ENCODE measurements at places on chromosomes 12 and 14.

DNA sequence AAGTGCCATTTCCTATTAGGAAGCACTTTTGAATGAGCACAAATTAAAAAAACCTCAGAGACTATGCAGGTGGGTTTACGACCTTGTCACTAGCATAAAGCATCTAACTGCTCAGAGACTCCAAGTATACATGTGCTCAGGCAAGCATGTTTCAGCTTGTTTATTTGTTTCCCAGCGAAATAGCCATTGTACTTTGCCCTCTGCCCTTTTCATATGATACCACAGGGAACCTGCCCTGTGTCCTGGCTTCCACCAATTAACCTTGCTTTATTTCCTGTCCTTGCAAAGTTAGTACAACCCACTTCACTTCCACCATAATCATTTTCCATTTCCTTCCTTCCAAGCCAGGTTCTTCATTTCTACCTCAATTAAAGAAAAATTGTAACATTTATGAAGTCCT lies 194.9 kb downstream of the DUSP6 start:
- H3K36me3 ChIP-seq = no peaks in the 10 kb centered on the region
- DNase-seq = no peak
- no peaks in the 10 kb centered on the region for H3K27me3 ChIP-seq
- H3K4me3 ChIP-seq = no peak overlapping the region
- no peak overlapping the region for H3K27ac ChIP-seq
- H3K4me1 ChIP-seq = peaks cover 5% of the 10 kb centered on the region

GRCh38 chr14:105030194-105030593 lies 9.3 kb upstream of the CDCA4 start:
- H3K27me3 ChIP-seq = no peaks in the 10 kb centered on the region
- DNase-seq = no peak
- H3K27ac ChIP-seq = no peak overlapping the region

DNA sequence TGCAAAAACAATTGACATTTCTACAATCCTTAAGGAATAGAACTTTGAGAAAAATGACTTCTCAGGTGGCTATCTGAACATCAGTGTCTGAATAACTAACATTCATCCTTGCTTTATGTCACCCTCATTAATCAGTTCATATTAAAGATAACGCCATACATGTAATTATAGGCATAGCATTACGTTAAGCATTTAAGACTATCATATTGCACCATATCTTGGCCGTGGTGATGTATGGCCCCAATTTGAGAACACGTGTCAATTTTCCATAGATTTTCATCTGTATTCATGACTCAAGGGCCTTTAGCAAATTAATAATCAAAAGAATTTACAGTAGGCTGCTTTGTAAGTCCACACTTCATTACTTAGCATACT lies 81.6 kb downstream of the SPTSSA start:
- no peak overlapping the region for H3K4me3 ChIP-seq
- H3K27me3 ChIP-seq = no peaks in the 10 kb centered on the region
- H3K36me3 ChIP-seq = no peaks in the 10 kb centered on the region
- DNase-seq = no peak

- H3K27me3 ChIP-seq = no peaks in the 10 kb centered on the region
- no peak overlapping the region for H3K27ac ChIP-seq
- H3K4me3 ChIP-seq = no peak overlapping the region
- H3K4me1 ChIP-seq = peaks cover 27% of the 10 kb centered on the region
Observed at GRCh38 chr12:54356951-54357356, 7.3 kb downstream of the GPR84 start.

DNA sequence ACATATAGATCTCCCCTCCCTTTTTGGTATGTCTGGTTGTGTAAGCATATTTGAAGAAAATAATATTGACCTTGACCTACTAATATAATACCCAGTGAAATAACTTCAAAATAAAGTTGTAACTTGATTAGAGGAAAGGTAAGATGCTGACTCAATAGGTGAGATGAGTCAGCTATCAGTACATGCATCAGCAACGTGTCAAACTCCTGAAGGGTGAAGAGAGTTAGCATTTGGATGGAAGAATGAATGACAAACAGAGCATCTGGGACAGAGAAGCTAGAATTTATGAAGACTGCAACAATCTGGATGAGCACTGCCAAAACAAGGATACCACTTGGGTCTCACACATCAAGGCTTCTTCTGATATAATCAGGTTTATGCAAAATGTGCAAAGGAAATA lies 74.9 kb downstream of the PPP2R5E start:
- H3K27ac ChIP-seq = no peak overlapping the region
- DNase-seq = no peak
- H3K4me3 ChIP-seq = no peak overlapping the region
- no peaks in the 10 kb centered on the region for H3K27me3 ChIP-seq
- H3K36me3 ChIP-seq = no peaks in the 10 kb centered on the region

GRCh38 chr14:75268633-75269550 lies 9.7 kb upstream of the FOS start:
- H3K4me1 ChIP-seq = peaks cover 8% of the 10 kb centered on the region
- no peaks in the 10 kb centered on the region for H3K36me3 ChIP-seq
- DNase-seq = no peak
- no peaks in the 10 kb centered on the region for H3K27me3 ChIP-seq
- H3K4me3 ChIP-seq = no peak overlapping the region

- no peaks in the 10 kb centered on the region for H3K27me3 ChIP-seq
- no peak overlapping the region for H3K27ac ChIP-seq
- no peaks in the 10 kb centered on the region for H3K4me1 ChIP-seq
- no peak overlapping the region for H3K4me3 ChIP-seq
- DNase-seq = no peak
Observed at GRCh38 chr12:127957001-127957660, 309.8 kb upstream of the TMEM132C start.

DNA sequence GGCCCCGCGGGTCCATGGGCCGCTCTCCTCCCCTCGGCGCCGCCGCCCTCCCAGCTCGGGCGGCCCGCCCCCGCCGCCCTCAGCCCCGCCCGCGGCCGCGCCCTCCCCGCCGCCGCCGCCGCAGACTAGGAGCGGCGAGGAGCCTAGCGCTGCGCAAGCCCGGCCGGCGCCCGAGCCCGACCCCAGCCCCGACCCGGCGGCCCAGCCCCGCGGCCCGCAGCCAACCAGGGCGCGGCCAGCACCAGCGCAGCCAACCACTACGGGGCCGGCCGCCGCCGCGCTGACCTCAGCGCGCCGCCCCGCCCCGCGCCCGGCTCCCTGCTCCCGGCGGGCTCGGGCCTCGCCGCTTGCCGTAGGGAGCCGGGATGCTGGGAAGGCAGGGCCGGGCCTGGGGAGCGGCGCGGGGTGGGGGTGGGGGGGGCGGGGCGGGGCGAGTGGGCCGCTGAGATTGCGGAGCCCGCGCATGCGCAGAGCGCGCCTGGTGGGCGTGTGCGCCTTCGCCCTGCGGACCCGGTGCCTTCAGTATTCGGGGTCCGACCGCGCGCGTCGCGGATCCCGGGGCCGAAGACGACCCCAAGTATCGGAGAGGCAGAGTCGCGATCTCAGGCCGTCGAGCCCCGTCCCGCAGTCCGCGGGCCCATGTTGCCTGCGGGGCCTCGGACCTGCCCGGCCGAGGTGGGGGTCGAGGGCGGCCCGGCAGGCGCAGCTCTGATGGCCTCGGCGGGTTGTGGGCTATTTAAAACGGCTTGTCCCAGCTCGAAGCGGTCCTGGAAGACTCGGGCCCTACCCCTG lies at the start of gene CDC42BPB:
TSS of gene CDC42BPB (minus strand) at position 178 of the 792 bp plus-strand sequence. CDS start 376 bp downstream, outside the sequence.
- peaks cover 10% of the 10 kb centered on the region for H3K4me1 ChIP-seq
- peak within 1 kb of the TSS; percentile 99 for H3K27ac ChIP-seq
- peak within 1 kb of the TSS; percentile 88 for H3K4me3 ChIP-seq
- peak; percentile 91 for DNase-seq
- H3K27me3 ChIP-seq = no peaks in the 10 kb centered on the region

DNA sequence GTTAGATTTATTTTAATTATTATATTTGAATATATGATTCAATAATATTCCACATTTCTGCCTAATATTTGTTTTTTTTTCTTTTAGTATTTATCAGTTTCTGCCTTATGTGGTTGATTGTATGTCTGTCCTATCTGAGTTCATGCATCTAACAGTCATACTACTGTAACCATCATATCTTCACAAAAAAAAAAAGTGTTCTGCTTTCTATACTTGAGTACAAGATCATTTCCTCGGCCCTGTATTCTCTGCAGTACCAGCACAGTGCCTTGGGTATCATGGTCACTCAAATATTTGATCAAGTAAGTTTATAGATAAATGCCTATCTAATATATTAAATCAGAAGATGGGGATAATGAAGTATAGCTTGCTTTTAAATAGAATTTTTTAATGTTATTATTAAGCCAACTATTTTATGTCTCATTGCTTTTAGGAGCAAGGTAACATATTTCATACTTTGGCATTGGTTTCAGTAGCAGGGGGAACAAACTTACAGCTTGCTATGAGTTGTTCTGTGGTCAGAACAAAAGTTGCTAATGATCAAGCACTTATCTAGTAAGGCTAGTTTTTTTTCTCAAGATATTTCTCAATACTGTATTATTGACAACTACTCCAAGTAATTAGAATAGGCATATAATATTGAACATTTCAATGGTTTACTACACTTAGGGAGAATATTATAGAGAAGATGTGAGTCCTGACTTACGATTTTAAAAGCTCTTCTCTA lies 290.5 kb upstream of the FBXO33 start:
- no peak overlapping the region for H3K27ac ChIP-seq
- H3K4me3 ChIP-seq = no peak overlapping the region
- no peaks in the 10 kb centered on the region for H3K4me1 ChIP-seq
- no peak for DNase-seq
- H3K36me3 ChIP-seq = no peaks in the 10 kb centered on the region
- H3K27me3 ChIP-seq = no peaks in the 10 kb centered on the region

DNA sequence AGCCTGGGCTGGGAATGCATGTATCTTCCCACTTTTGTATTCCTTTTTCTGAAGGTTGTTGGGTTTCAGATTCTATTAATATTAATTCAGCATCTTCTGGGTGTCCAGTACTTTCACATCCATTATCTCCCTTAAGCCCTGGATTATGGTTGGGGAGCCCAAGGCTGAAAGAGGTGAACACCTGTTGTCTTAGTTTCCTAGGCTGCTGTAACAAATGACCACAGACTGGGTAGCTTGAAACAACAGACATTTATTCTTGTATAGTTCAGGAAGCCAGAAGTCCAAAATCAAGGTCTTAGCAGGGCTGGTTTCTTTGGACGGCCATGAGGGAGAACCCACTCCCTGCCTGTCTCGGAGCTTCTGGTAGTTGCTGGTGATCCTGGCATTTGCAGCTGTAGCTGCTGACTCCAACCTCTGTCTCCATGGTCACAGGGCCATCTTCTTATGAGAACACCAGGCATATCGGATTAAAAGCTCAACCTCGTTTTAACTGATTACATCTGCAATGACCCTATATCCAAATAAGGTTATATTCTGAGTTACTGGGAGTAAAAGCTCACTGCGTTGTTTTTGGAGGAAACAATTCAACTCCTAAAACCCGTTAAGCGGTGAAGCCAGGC lies 68.2 kb upstream of the CLMN start:
- H3K4me1 ChIP-seq = peaks cover 14% of the 10 kb centered on the region
- peak overlapping the region; percentile 98 for H3K27ac ChIP-seq
- H3K36me3 ChIP-seq = no peaks in the 10 kb centered on the region
- DNase-seq = no peak
- H3K4me3 ChIP-seq = no peak overlapping the region

DNA sequence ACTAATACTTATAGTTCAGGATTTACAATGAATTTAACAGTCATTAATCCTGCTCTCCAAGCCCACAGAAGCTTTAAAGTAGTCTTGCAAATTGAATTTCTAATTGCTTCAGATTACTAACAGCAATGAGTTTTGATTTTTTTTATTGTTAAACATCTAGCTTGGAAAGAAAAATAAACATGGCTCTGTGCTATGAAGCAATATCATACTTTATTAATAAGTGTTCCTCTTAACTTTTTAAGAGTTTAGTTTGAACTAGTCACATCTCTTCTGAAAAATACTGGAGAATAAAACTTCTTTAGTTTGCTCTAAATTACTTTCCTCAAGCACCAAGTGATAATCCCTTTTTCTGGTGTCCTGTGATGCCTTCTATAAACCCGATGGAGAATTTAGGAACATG lies 250.2 kb downstream of the TRHDE start:
- no peak overlapping the region for H3K27ac ChIP-seq
- no peaks in the 10 kb centered on the region for H3K36me3 ChIP-seq

GRCh38 chr14:40417777-40418401 lies 985.7 kb upstream of the FBXO33 start:
- no peak overlapping the region for H3K27ac ChIP-seq
- H3K36me3 ChIP-seq = no peaks in the 10 kb centered on the region
- H3K27me3 ChIP-seq = no peaks in the 10 kb centered on the region
- H3K4me3 ChIP-seq = peak overlapping the region; percentile 31

DNA sequence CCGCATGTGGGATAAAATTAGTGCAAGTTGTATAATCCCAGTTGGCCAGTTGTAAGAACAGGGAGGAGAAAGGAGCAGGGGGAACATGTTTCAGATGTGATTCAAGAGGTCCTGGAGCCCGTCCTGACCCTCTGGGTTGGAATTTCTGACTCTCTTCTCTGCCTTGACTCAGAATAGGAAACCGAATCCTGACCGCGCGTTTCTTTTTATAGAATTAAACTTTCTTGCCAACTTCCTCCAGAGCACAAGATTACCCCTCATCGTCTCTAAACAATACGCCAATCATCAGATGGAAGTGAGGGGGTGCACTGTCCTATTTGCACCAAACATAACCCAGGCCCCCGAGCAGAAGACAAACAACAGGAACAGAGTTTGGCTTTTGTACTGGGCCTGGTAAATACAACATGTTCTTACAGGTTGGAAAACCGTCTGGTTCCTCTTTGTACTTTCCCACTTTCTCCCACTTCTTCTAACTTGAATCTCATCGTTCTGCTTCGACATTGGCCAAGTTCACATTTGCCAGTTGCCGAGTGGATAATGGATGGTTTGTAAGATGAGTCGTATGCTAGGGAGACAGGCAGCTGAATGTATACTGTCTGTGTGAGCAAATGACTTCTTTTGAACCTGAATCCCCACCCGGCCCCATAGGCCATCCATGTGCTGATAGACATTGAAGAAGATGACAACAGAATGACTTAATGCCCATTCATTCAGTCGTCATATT lies 42.6 kb upstream of the MED13L start:
- no peaks in the 10 kb centered on the region for H3K27me3 ChIP-seq
- peak overlapping the region; percentile 70 for H3K27ac ChIP-seq
- H3K4me3 ChIP-seq = peak overlapping the region; percentile 2
- peak; percentile 61 for DNase-seq

DNA sequence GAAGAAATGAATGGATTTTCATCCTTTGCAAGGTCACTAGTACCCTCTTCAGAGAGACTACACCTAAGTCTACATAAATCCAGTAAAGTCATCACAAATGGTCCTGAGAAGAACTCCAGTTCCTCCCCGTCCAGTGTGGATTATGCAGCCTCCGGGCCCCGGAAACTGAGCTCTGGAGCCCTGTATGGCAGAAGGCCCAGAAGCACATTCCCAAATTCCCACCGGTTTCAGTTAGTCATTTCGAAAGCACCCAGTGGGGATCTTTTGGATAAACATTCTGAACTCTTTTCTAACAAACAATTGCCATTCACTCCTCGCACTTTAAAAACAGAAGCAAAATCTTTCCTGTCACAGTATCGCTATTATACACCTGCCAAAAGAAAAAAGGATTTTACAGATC lies 40.8 kb downstream of the SPATA7 start:
- H3K4me1 ChIP-seq = peaks cover 3% of the 10 kb centered on the region
- no peak overlapping the region for H3K27ac ChIP-seq
- no peak overlapping the region for H3K4me3 ChIP-seq

GRCh38 chr12:132021965-132022364 lies 72.2 kb downstream of the EP400 start:
- no peak overlapping the region for H3K27ac ChIP-seq
- H3K27me3 ChIP-seq = no peaks in the 10 kb centered on the region
- no peak overlapping the region for H3K4me3 ChIP-seq
